ENCODE measurements at places on chromosomes 7 and 10.

GRCh38 chr7:113998934-113999333 is 80.1 kb upstream of the PPP1R3A start:
- no peak for DNase-seq

GRCh38 chr7:27739301-27739908 is 557 bp upstream of the TAX1BP1 start:
- DNase-seq, result no peak

- DNase-seq, result no peak
Measured at GRCh38 chr7:120259386-120259785, 13.6 kb upstream of the KCND2 start.

DNA sequence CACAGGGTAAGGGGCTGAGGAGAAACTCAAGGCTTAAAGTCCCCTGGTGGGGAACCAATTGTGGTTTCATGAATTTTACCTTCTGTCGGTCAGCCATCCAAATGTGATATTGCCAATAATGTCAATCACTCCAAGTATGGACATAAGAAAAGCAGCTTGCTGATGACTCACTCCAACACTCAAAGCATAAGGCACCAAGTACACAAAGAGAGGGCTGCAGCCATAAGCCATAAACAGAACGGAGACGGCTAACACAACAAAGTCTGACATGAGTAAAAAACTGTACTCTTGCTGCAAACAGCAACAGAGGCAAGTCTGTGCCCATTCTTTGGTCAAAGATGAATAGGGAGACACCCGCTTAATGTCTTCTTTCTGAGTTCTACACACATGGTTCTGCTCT is 24.2 kb downstream of the IFIT5 start:
- no peak for DNase-seq

DNA sequence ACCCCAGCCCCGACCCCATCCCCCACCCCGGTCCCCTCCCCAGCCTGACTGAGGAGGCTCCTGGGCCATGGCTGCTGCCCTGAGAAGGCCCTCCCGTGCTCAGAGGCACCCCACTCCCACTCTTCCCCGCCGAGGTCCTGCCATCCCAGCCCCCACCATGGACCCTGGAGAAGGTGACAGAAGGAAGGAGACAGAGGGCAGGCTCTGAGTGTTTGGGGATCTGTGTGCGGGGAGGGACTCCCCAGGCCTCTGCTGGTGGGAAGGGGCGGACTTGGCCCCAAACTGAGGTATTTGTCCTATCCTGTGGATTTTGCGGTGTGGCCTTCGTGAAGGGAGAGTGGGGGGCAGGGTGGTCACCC is 53.4 kb downstream of the PWWP2B start:
- no peak for DNase-seq

- DNase-seq, result no peak
Measured at GRCh38 chr10:34137955-34138354, 677.1 kb downstream of the PARD3 start.

DNA sequence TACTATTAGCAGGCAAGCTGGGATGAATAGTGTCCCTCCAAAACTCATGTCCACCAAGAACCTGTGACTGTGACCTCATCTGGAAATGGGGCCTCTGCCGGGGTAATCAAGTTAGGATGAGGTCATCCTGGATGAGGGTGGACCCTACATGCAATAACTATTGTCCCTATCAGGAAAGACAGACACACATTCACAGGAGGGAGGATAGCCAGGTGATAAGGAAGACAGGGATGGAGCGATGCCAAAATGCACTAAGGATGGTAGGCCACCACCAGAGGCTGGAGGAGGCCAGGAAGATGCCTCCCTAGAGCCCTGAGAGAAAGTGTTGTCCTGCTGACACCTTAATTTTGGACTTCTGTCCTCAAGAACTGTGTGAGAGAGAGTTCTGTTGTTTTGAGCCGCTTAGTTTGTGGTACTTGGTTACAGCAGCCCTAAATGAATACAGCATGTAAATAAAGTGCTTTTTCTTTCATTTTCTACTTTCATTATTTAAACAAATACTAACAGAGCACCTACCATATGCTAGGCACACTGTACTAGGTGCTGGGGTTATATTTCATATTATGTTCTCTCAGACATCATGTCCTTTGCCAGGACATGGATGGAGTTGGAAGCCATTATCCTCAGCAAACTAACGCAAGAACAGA is 111.9 kb downstream of the USP6NL start:
- DNase-seq, result no peak

DNA sequence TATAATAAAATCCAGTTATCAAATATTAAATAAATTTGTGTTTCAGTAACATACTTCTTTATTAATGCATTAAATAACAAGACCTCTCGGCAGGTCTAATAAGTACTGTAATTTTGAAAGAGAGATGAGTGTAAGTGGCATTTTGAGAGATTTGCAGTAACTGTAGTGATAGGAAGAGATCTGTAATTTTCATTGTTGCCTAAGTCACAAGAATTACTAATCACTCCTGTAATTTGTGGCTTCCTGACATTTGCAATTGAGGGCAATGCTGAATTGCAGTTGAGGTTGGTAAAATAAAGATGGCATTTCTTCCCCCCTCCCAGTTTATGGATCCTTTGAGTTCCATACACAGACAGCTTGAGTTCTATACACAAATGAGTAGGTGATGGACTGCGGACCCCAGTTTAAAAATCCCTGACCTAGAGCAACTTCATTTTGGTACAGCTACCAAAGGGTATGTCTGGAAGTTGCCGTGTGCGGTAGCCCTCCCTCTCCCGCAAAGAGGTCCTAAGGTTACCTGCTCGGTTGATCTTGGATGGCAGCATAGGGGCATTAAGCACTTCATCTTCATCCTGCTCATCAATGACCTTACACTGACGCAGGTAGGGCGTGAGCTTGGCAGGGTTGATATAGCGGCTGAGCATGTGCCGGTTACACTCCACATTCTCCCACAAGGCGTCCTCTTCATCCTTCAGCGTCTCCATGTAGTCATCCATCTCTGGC is 96.4 kb downstream of the CARD11 start:
- peak; percentile 61 for DNase-seq

DNA sequence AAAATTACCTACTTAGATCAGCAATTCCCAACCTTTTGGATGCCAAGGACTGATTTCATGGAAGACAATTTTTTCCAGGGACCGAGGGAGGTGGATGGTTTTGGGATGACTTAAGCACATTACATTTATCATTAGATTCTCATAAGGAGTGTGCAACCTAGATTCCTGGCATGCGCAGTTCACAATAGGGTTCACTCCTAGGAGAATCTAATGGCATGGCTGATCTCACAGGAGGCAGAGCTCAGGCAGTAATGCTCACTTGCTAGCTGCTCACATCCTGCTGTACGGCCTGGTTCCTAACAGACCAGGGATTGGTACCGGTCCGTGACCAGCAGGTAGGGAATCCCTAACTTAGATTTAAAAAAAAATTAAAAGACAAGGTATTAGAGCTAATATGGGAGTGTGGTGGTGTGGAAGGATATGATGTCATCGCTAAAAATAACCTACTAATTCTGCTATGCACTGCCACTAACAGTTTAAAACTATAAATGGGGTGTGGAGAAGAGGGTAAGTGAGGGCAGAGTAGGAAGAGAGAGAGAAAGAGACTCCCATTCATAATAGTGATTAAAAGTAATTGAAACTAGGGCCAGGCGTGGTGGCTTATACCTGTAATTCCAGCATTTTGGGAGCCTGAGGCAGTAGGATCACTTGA is 282.7 kb downstream of the BAMBI start:
- DNase-seq, result no peak

DNA sequence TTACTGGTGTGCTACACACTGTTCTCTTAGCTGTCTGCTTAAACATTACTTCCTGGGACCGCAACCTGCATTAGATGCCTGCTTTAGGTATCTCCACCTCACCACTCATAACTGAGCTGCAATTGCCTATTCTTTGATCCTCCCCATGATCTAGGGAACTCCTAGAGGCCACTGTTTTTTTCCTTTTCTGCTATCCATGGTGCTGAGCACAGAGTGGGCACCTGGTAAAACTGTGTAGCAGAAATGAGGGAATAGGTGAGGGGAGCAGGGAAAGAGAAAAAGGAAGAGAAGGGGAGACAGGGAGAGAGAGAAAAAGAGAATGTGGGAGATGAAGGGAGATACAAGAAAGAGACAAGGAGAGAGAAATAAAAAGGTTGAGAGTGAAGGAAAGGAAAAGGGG is 434.9 kb downstream of the ADRA2A start:
- no peak for DNase-seq

GRCh38 chr10:16195894-16196293 is 240.9 kb upstream of the PTER start:
- no peak for DNase-seq

- DNase-seq, result no peak
Measured at GRCh38 chr10:118963933-118964332, 65.6 kb upstream of the NANOS1 start.

DNA sequence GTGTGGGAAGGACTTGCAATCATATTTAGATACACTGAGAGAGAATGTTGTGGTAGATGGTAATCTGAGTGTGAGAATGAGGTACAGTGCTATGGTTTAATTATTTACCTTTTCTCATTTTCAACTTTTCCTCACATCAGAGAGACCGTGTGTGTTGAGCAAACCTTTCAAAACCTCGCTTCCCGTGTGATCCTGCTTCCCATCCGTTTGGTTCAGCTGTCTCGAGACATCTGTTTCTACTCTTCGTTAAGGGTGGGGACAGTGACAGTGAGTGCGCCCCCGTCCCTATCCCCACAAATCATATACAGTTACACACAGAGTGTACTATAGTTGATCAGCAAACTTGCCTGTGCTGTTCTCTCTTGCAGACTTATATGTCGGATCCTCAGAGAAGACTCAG is 33.0 kb upstream of the NOBOX start:
- DNase-seq, result no peak

- no peak for DNase-seq
Measured at GRCh38 chr10:36063396-36063795, 421.3 kb upstream of the FZD8 start.
